Activated CD8-positive, alpha-beta memory T cell treated with anti-CD3 and anti-CD28 coated beads for 36 hours (primary cell): ENCODE measurements at places on chromosomes 4 and X. TPM values are rescaled to one million over a fixed set of nuclear protein-coding genes. Genes with fewer than 3 reads are reported as not detected.

Gene HDX
- 0.80 TPM for total RNA-seq

Gene FABP2
- not detected for total RNA-seq

Gene TXK
- 7.3 TPM for total RNA-seq

Gene SLC16A2
- total RNA-seq, result 1.4 TPM

Gene IRS4
- total RNA-seq, result not detected

Gene MAOB
- not detected for total RNA-seq

Gene DKK2
- not detected for total RNA-seq

Gene PNMA6A
- 1.6 TPM for total RNA-seq

Gene TBX22
- not detected for total RNA-seq

Gene ADGRG2
- not detected for total RNA-seq

Gene BCAP31
- 150 TPM for total RNA-seq

Gene TAPT1
- 26.8 TPM for total RNA-seq

Gene MAGEA9B
- not detected for total RNA-seq

Gene GNRHR
- total RNA-seq, result not detected

Gene CCDC158
- not detected for total RNA-seq

Gene CSAG3
- not detected for total RNA-seq

Gene FRAS1
- total RNA-seq, result 0.08 TPM

Gene IL2
- total RNA-seq, result 150 TPM

Gene F8
- total RNA-seq, result 10.2 TPM

Gene NPFFR2
- not detected for total RNA-seq

Gene NEXMIF
- 0.08 TPM for total RNA-seq

Gene ATOH1
- not detected for total RNA-seq

Gene NKX6-1
- not detected for total RNA-seq

Gene MAGEE2
- not detected for total RNA-seq

Gene EXOC1L
- total RNA-seq, result not detected

Gene ETDB
- not detected for total RNA-seq

Gene VCX2
- not detected for total RNA-seq

Gene MAGEA2B
- total RNA-seq, result not detected

Gene PPP3CA
- total RNA-seq, result 25.9 TPM

Gene GPC4
- not detected for total RNA-seq

Gene HTRA3
- not detected for total RNA-seq

Gene WFS1
- total RNA-seq, result 3.9 TPM

Gene GABRG1
- total RNA-seq, result not detected

Gene BLOC1S4
- 22.2 TPM for total RNA-seq

Gene PDE6B
- 11.4 TPM for total RNA-seq

Gene FGD1
- total RNA-seq, result not detected

Gene POLN
- 1.2 TPM for total RNA-seq

Gene SLC6A14
- not detected for total RNA-seq

Gene TLR1
- 0.42 TPM for total RNA-seq

Gene GAGE1
- total RNA-seq, result not detected

Gene CSAG1
- not detected for total RNA-seq

Gene NEUROG2
- total RNA-seq, result not detected

Gene MAGED1
- total RNA-seq, result 33.5 TPM
